ENCODE measurements at places on chromosomes 7 and 10.

DNA sequence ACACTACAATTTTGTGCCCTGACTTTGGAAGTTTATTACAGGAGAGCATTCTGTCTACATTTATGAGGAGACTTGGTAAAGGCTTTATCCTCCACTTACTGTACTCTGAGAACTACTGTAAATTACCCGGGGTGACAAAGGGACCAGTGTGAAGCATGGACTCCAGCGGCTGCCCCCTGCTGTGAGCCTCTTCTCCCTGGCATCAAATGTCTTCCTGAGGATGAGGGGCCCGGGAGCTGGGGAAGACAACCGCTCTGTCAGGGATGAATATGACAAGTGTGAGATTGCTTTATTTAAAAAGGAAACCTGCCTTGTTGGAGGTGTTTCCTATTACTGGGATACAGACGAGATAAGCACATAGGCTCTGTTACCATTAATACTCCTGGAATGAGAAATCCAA lies 714.8 kb downstream of the CCSER2 start:
- DNase-seq: no peak

GRCh38 chr7:114854369-114854768 lies 67.5 kb upstream of the MDFIC start:
- DNase-seq: no peak

GRCh38 chr7:144074374-144074773 lies 4.8 kb downstream of the OR2A25 start:
- no peak for DNase-seq

GRCh38 chr10:86692023-86692514 lies 23.8 kb downstream of the LDB3 start:
- DNase-seq: no peak

DNA sequence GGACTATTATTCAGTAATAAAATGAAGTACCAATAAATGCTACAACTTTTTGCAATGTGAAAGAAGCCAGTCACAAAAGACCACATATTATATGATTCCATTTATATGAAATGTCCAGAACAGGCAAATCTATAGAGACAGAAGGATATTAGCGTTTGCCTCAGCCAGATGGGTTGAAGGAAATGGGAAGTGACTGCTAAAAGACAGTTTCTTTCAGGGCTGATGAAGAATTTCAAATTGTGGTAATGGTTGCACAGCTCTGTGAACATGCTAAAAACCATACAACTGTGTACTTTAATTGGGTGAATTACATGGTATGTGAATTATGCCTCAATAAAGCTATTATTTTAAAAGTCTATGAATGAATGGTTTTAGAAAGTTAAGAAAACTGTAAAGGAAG lies 23.9 kb upstream of the REEP3 start:
- DNase-seq: no peak

DNA sequence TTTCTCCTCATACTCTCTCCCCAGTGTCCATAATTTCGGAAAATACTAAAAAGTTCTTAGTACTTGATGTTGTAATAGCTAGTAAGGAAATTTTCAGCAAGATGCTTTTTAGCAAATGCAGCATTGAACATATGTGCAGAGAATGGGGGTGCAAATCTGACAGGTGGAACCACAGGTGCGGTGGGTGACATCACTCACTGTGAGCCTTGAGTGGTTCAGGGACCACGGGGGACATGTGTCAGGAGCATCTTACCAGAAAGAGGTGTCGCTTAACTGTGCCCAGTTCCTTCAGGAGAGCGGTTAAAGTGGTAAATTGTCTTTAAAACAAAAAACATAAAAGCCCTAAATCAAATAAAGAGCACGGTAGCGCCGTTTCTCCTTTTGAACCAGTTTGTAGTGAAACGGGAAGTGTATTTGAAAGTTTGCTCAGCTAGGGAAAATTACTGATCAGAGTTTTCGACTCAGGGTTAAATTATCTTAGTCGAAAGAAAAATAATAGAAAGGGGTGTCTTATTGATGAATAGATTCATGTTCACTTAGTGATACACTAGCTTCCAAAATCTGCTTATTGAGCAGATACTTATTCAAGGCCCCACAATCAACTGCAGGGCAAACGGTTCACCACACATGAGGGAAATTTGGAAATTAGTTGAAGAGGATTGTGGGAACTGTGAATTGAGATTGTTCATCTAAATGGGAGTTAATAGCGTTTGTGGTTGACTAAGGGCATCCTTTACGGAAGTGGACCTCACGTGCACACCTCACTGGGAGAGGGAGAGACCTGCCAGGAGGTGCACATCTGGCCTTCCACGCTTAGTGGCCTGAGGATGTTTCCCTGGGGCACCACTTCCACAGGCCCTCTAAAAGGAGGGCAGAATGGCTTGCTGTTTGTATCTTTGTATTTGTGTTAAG lies 12.7 kb downstream of the CUL1 start:
- no peak for DNase-seq

DNA sequence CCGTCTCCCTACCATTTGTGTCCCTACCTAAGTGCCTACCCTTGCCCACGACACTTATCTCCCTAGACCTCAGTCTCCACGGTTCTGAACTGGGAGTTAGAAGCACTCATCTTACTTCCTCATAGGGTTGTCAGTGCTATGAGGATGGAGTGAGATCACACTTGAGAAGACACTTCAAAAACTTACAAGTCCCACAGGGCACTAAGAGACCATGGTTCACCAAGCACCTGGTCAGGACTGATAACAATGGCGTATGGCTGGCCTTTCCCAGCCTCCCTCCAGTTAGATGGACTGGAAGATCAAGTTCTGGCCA lies 43.2 kb downstream of the KCNMA1 start:
- no peak for DNase-seq

- no peak for DNase-seq
Measured at GRCh38 chr7:131046246-131046645, 281.4 kb upstream of the MKLN1 start.

DNA sequence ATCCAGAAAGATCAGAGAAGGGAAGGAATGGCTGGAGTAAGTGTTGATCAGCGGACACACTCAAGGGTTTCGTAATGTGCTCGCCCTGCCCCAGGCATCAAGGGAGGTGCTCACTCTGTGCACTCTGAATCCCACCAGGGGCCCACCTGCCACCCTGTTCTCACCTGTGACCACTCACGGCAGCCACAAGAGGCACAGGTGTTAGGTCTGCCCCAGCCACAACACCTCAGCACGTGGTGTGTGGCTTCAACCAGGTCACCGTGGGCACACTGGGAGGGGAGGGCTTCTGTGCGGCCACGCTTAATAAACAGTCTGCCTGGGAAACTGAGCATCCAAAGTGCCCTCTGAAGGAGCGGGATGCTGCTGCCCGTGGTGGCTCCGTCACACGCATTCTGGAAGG lies 49.8 kb downstream of the CUX1 start:
- no peak for DNase-seq

DNA sequence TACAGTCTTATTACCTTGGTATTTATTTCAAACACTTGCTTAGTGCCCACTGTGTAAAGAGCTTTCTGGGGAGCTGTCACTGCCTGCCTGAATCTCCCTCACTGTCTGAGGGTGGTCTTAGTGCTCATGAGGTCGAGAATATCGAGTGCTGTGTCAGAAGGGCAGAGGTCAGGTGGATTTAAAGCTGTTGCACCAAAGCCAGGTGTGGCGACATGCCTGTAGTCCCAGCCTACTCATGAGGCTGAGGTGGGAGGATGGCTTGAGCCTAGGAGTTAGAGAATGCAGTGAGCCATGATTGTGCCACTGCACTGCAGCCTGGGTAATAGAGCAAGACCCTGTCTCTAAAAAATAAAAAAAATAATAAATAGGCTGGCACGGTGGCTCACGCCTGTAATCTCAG lies 20.9 kb downstream of the CCM2 start:
- DNase-seq: no peak

DNA sequence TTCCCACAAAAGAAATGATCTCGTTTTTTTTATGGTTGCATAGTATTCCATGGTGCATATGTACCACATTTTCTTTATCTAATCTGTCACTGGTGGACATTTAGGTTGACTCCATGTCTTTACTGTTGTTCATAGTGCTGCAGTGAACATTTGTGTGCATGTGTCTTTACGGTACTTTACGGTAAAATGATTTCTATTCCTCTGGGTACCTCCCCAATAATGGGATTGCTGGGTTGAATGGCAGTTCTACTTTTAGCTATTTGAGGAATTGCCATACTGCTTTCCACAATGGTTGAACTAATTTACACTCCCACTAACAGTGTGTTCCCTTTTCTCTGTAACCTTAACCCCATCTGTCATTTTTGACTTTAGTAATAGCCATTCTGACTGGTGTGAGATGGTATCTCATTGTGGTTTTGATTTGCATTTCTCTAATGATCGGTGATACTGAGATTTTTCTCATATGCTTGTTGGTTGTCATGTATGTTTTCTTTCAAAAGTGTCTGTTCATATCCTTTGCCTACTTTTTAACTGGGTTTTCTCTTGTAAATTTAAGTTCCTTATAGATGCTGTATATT lies 37.2 kb downstream of the MKLN1 start:
- no peak for DNase-seq

- peak; percentile 82 for DNase-seq
Measured at GRCh38 chr7:81399471-81399870, 370.4 kb downstream of the HGF start.

- no peak for DNase-seq
Measured at GRCh38 chr10:26052326-26052725, 118.3 kb downstream of the MYO3A start.

DNA sequence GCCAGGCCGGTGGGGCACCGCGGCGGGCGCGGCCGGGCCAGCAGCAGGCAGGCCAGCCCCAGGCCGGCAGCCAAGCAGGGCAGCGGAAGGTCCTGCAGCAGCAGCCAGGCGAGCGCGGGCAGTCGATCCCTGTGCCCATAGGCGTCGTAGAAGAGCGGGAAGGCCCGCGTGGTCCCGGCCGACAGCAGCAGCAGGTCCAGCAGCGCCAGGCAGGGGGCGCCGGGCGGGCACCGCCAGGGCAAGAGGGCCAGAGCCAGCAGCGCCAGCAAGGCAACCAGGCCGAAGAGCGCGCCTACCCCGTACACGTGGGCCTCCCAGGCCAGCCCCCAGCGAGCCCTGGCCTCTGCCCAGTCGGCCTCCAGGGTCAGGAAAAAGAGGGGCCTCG lies 8.4 kb upstream of the RBM28 start:
- DNase-seq: peak; percentile 34

DNA sequence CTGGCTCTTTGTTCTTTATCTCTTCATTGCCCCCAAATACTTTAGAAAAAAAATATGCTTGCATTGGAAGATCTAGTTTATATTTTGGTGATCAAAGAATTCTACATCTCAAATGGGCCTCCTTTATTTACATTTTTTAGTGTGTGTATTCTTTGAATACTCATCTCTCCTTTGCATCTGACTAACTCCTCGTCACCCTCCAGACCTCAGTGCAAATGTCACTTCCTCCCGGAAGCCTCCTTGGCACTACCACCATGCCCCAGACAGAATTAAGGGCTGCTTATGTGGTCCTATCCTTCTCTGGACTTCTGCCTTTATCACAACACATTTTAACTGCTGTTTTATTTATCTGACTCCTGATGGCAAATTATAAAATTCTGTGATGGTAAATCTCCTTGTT lies 52.0 kb upstream of the PPP1R3C start:
- no peak for DNase-seq

DNA sequence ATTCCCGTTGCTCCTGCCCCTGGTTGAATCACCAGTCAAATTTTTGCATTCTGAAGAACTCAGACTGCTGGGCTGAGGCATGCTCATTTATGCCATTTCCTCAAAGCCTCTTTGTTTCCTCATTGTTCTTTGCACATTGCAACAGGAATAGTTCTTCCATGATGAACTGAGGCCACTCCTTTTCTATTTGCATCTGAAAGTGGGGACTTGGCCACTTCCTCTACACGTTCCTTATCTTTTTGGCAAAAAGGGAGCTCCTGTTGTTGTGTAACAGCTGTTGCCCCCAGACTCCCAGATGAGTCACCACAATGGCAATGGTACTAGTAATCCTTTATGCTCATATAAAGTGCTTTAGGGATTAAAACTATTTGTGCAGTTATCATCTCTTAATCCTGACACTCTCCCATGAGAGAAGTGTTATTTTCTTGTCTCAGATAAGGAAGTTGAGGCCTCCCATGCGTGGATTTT lies 20.1 kb upstream of the ITPRID1 start:
- DNase-seq: no peak

- no peak for DNase-seq
Measured at GRCh38 chr10:133128126-133129070, 31.6 kb upstream of the KNDC1 start.

DNA sequence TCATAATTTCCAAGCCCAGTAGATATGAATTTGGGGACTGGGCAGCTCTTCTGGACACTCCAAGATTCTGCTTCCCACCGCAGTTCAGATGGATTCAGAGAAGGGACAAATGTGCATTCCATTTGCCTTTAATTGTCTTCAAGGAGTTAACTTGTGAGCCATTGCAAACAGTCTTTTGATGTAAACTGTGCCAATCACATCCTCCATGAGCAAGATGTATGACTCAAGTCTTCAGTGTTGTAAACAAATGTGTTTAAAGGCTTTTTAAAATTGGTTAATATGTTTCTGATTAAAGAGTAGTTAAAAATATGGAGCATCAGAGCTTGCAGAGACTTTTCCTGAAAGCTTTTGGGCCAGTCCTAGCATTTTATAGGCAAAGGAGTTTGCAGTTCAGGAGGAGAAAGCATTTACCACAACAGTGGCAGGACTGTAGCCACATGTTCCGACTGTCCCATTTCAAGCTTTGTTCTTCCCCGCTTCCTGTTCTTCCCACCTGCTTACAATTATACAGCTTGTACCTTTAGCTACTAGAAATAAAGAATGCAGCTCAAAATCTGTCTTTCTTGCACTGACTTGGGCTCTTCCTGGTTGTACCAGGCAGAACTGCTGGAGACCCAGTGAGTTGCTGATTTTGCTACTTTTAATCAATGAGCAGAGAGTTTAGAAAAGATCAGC lies 6.2 kb downstream of the SLC18A2 start:
- no peak for DNase-seq

GRCh38 chr7:108604307-108605077 lies 34.8 kb downstream of the DNAJB9 start:
- DNase-seq: no peak

DNA sequence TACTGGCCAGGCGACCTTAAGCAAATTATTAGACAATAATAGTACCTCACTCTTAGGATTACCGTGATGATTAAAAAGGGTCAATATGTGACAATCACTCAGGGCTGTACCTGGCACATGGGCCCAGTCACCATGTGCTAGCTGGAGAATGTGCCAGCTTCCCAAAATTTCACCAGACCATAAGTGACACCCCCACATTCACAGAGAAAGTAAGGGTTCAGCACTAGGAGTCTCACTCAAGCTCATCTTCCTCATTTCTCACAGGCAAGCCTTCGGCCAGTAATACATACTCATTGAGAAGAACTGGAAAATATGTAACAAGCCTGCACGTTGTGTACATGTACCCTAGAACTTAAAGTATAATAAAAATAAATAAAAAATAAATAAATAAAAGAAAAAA lies 22.4 kb upstream of the C10orf71 start:
- DNase-seq: no peak
